Activated CD4-positive, alpha-beta memory T cell treated with anti-CD3 and anti-CD28 coated beads for 36 hours (primary cell): ENCODE measurements at places on chromosomes 5 and 9.

DNA sequence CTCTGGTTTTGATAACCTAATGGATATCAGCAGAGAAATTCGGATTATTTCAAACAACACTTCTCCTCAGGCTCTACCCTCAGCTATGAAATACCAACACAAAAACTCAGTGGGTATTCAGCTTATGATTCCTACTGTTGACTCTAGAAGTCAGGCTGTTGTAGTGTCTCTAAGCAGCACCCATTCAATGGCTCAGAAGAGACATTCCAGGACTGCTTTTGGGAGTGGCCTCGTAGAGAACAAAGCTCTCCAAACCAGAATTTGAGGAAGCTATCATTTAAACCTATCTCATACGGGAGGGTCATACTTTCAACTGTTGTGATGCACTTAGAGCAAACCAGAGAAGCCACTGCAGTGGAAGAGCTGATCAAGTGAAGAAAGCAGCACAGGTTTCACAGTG is 34.1 kb downstream of the ETF1 start:
- no peak for DNase-seq

- DNase-seq = no peak
These were observed 208.5 kb downstream of the TMEM161B start for GRCh38 chr5:88060194-88060593.

GRCh38 chr5:16051246-16051755 is 128.3 kb downstream of the MARCHF11 start:
- DNase-seq = no peak

DNA sequence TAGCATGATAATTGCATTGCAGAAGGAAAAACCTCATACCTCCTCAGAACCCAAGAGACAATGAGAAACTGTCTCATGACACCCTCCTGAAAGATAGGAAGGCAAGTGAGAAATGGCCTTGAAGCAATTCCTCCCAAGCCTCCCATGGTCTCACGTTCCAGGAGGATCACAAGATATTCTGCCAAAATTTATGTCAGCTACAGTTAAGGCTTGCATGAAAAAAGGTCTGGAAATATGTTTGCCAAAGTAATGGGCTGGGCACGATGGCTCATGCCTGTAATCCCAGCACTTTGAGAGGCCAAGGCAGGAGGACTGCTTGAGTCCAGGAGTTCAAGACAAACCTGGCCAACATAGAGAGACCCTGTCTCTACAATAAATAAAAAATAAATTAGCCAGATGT is 12.6 kb upstream of the HOMER1 start:
- DNase-seq = no peak

- DNase-seq = no peak
These were observed 98.9 kb upstream of the SPATA31D4 start for GRCh38 chr9:81829195-81829882.

DNA sequence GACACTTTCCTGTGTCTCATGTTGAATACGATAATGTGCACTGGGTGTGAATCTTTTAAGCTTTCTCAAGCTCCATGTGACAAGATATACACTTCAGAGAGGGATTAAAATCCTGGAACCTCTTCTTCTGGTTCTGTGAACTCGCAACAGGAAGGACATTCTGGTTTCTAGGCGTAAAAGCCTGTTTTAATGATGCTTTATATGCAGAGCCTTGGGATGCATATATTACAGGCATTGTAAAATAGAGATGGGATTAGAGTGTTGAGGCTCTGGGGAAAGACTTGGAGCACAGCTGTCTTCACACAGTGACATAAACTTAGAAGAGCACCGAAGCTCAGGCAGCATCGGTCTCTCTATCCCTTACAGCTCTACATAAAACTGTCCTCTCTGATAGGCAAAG is 107.7 kb upstream of the SV2C start:
- no peak for DNase-seq

GRCh38 chr9:136603901-136604814 is 58.3 kb upstream of the NOTCH1 start:
- DNase-seq = no peak

GRCh38 chr5:120430572-120430971 is 33.5 kb upstream of the PRR16 start:
- DNase-seq = no peak

DNA sequence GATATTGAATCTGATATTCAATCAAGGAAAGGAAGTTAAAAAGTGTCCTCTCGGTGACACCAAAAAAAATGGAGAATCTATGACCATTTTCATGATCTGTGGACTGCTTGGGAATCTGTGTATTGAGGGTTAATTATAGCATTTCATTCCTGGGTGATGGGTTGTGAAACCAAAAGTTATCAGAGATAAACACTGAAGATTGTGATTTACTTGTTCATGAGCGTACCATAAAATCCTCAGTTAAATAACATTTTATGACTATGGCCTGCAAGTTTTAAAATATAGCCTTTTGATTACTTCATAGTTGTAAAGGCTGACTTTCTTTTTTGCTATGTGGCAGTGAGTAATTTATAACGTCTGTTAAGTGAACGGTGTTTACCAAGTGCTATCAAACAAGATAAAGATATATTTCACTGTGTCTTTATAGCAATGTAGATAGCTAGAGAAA is 267.9 kb upstream of the SEMA6A start:
- DNase-seq = no peak
